Psoas muscle (tissue), 8 donors: ENCODE measurements at places on chromosomes 12 and 14. TPM values are rescaled to one million over a fixed set of nuclear protein-coding genes. Genes with fewer than 3 reads are reported as not detected.

The INHBC gene
- total RNA-seq: 0.18 TPM

DNA sequence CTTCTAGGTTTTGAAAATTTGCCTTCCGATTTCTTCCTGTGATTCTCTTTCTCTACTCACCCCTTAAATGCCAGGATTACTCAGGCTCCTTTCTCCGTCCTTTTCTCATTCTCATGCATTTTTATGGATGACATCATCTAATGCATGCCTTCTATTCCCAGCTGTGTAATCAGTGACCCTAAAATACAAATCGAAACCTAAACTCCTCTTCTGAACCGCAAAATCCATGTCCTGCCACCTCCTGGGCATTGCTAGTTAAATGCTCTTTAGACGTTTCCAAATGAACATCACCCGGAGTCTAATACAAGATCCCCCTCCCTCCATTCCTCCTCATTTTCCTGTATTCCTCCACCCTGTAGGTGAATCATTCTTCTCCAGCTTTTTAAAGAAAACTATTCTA lies 1703.1 kb upstream of the FLRT2 start:
- no peak for DNase-seq

GRCh38 chr12:25052196-25052913 lies 103.5 kb upstream of the BCAT1 start:
- no peak for DNase-seq

- DNase-seq: no peak
These were observed 8.9 kb downstream of the FOXA1 start for GRCh38 chr14:37585971-37586796.

GRCh38 chr14:64659366-64659765 lies 44.9 kb upstream of the PLEKHG3 start:
- no peak for DNase-seq

- DNase-seq: no peak
These were observed 361.2 kb downstream of the CCER1 start for GRCh38 chr12:90593596-90594295.

DNA sequence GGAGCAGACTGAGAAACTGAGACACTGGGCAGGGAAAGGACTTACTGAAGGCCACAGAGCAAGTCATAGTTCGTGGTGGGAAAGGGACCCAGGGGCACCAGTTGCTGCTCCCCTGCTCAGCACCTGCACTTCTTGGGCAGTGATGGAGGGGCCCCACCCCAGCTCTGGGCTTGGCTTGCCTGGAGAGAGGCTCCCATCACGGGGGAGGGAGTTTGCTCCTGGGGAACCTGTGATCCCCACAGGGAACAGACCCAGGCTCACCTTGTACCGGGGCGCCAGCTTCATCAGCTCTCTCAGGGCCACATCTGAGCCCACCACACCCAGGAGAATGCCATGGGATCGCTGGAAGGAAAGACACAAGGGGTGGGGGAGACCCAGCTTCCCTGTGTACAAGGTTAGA lies 39.8 kb downstream of the CACNA2D4 start:
- DNase-seq: no peak

DNA sequence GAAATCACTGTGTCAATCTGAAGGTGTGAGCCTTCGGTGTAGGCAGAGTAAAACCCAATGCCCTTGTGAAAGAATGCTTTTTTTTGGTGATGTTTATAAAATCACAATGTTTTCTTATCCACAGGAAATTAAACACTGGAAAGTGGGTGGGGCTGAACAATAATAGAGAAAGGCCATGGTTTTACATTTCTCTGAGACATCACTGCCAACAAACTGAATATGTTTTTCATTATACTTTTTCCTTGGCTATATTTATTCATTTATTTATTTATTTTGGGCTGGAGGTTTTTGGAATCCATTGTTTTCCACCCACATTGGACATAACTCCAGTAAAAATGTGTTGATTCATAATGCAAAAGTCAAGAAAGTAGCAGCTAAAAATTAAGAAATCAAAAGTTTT lies 16.9 kb downstream of the LRRK2 start:
- DNase-seq: no peak

DNA sequence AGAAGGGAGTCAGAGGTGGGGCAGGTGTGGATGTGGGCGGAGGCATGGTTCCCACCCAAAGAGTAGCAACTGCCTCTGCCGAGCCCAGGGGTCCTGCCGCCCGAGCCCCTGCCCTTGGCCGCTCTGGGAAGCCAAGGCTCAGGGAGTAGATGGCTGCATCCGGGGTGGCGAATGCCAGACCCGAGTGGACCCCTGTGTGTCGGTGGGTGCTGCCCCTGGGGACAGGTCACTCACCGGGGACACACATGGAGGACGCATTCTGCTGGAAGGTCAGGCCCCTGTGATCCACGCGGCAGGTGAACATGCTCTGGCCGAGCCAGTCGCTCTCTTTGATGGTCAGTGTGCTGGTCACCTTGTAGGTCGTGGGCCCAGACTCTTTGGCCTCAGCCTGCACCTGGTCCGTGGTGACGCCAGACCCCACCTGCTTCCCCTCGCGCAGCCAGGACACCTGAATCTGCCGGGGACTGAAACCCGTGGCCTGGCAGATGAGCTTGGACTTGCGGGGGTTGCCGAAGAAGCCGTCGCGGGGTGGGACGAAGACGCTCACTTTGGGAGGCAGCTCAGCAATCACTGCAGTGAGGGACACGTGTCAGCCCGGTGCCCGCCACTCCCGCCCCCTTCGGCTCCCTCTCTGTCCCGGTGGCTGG lies 329.0 kb downstream of the TMEM121 start:
- peak; percentile 43 for DNase-seq

The FAM90A1 gene
- total RNA-seq: 0.58 TPM

The IGF1 gene
- 15.0 TPM for total RNA-seq

The MMP17 gene
- 1.0 TPM for total RNA-seq

- no peak for DNase-seq
These were observed 160.9 kb upstream of the ABCD2 start for GRCh38 chr12:39780411-39780912.

DNA sequence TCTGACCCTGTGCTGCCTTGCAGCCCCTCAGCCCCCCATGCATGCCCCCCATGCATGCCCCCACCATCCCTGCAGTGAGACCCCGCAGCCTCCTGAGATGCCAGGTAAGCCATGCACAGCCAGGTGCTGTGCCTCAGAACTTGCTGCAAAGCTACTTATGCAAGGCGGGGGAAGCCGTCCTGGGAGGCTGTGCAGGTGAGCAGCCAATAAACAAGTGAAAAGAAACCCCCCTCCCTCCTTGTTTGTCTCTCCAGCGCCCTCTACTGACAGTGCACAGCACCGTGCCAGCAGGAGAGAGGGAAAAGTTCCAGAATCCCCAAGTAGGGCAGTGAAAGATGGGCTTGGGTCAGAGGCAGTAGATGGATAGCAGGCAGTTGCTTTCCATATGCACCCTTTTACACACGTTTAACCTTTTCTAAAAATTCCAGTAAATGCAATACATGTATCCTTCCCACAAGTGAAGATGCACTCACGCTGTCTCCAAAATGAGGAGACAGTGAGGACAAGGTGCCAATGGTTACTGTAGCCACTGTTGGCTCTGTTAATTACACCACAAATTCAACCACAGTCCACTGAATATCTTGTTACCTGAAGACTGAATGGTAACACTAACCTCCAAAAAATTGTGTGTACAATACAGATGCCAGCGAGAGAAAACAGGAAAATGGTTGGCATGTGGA lies 18.0 kb downstream of the TNFAIP2 start:
- DNase-seq: no peak

GRCh38 chr12:119071638-119072231 lies 90.4 kb downstream of the SRRM4 start:
- DNase-seq: no peak

The KLRC3 gene
- not detected for total RNA-seq

GRCh38 chr14:68476212-68477109 lies 316.4 kb downstream of the ZFP36L1 start:
- DNase-seq: peak; percentile 84

DNA sequence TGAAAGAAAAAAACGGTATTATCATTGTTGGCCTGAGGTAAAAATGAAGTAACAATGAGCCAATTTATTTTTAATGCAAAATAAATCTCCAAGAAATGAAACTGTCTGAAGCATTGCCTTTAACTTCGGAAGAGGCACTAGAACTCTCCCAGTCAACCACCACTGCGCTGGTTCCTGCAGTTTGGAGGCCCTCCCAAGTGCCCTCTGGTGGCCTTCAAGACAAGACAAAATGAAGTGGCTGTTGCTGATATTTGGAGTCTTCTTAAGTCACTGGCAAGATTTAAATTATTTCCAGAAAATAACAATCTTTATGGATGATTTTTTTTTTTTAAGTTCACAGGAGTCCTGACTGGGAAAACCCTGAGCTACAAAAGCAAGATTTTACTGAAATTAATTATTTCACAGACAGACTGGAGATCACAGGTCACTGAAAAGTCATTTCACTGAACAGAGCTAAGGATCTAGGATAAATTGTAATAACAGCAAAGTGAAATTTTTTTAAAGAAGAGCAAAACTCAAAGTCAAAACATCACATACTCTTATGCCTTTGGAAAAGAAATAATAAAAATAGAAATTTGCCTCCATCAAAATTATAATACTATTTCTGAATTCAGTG lies 58.2 kb downstream of the DICER1 start:
- peak; percentile 77 for DNase-seq

- no peak for DNase-seq
These were observed 4.4 kb downstream of the KLC1 start for GRCh38 chr14:103633391-103633790.

DNA sequence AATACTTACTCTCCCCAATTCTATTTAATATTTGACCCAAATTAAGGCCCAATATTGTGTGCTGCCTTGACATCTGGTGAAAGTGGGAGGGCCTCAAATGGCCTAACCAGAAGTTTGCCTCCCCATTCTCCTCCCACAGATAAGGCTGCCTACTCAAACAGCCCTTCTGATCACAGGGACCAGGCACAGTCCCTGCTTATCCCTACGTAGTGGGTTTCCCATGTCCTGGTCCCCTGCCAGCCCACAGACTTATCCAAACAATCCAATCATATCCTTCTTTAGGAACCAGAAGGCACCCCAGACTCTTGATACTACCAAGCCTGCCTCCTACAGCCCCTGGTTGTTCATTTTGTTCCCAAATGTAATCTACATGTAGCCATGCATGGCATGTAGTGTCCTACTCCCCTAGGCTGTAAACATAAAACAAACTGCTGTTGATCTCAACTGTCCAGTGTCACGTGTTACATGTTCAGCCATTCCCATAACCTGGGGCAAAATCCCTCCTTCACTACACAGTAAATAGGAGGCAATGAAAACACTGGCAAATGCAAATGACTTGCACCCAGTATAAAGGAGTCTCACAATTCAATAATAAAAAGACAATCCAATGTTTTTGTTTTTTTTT lies 49.3 kb downstream of the EEA1 start:
- DNase-seq: no peak

The SERPINA9 gene
- total RNA-seq: not detected

DNA sequence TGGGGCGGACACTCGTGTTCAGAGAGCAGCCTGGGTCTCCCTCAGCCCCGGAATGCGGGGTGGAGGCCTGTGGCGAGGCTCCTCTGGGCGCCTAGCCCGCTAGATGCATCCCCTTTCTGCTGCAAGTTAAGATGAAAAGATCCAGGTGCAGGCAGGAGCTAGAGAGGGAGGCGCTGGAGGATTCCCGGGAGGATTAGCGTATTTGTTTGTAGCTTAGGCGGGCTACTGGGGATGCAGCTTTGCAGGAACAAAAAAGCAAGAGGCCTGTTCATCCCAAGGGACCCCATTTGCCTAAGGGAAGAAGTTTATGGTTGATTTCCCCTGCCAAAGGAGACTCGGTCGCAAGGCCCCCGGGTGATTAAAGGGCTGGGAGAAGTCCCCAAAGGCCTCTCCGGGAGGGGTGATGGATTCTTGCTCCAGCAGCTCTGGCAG lies 824 bp downstream of the CCDC177 start:
- DNase-seq: no peak

GRCh38 chr12:122738571-122738970 lies 7.9 kb upstream of the HCAR1 start:
- no peak for DNase-seq

- no peak for DNase-seq
These were observed 49.4 kb downstream of the SLC8A3 start for GRCh38 chr14:70139384-70139783.

GRCh38 chr12:108468196-108468968 lies 46.7 kb upstream of the FICD start:
- no peak for DNase-seq

DNA sequence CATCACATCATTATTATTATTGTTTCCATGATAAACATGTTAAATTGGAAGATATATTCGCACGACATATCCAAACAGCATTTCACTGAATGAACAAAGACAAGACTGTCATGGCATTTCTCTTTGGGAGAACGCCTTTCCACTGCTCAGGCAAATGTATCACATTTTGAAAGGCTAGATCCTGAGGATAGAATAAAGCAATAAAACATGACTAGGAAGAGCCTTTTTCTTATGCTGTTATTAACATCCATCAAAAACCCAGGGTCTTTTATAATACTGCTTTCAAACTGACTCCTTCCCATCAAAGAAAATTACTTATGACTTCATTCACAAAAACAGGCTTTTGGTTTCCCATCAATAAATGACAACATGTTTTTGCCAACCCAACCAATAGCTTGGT lies 630.9 kb downstream of the TMTC2 start:
- no peak for DNase-seq

The TAS2R9 gene
- not detected for total RNA-seq
